ENCODE measurements at places on chromosomes 5 and 9.

DNA sequence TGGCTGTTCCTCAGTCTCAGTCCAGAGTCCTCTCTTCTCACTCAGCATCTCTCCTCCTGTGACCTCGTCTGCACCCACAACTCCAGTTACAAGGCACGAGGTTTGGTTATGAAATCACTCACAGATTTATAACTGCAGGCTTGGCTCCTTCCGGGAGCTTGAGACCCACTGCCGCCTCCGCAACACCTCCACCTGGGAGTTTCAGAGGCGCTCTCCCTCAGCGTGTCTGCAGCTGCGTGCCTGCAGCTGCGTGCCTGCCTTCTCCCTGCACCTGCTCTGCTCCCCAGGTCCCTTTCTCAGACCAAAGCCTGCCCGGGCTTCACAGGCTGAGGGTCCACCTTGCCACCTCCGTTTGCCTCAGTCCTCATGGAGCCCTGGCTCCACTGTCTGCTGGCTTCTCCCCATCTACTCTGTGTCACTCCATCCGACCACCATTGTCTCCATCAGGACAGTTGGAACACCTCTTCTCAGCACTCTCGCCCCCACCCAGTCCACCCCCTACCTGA, 51.5 kb downstream of the HRH2 start:
- DNase-seq, result peak; percentile 24

DNA sequence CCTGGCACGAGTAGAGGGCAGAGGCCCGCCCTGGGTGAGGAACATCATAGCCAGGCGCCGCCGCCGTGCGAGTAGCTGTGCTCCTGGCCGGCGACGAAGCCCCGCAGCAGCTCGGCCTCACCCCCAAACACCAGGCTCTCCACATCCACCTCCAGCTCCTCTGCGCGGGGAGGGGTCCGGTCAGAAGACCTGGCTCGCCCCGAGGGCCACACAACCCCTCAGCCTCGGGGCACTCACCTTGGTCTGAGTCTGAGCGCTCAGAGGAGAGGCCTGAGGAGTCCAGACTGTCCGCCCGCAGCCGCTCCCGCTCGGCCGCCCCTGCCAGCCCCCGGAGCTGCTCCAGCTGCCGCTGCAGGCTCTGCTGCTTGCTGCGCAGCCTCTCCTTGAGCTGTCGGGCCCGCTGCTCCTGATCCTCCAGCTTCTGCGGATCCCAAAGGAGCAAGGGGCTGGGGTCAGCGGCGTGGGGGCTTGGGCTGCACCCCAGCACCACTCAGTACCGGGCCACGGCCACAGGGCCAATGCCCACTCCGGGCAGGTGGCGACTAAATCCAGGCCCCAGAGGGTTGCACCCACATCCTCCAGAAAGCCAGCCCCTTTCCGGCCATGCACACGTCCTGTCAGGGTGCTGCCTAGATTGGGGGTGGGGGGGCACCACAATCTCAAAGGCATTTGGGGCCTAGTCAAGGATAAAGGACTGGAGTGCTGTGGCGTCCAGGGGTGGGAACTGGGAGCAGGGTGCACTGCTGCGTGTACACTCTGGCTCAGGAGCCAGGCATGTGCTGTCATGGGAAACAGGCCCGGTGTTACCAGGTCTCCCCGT, 3.9 kb downstream of the MXD3 start:
- no peak for DNase-seq

DNA sequence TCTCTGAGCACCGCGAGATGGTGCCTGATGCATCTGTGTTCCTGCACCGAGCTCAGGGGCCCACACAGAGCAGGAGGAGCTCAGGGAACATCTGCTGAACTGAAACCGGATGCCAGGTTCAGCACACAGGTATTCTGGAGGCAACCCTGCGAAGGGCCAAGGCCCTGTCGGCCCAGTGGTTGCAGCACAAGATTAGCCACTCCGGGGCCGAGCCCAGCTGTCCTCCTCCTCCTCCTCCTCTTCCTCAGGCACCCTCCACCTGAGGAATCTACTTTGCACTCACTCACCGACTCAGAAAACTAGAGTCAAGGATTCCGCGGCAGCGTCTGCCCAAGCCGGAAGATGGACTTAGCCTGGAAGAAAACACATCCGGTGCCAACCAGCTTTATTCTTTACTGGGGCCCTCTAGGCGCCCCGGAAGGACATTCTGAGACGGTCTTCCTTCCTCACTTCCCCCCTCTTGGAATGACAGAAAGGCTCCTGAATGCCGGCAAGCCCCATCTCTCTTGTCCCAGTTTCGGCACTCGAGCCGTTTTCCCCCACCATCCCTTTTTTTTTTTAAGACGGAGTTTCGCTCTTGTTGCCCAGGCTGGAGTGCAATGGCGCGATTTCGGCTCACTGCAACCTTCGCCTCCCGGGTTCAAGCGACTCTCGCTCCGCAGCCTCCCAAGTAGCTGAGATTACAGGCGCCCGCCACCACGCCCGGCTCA, at the start of gene ZBTB6:
ZBTB6 (minus strand) TSS at position 360 of the 710 bp plus-strand sequence. CDS start 1,251 bp downstream, outside the sequence.
- peak; percentile 77 for DNase-seq

DNA sequence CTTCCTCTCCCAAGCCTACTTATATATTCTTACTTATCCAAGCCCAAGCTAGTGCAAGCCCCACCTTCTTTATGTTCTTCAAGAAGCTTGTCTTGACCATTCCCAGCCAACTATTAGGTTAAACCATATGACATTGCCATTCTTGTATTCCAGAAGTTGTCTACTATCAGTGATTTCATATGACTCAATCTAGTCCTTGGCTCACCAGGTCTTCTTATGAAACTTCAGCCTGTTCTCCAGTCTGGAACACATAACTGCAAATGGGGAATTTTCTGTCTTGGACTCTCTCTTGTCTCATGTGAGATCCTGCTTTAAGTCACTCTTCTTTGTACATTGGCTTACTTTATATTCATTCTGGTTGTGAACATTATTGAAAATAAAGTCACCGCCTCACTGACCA, 130.7 kb downstream of the TTLL11 start:
- no peak for DNase-seq

- no peak for DNase-seq
Measured at GRCh38 chr5:95060098-95060497, 224.8 kb downstream of the MCTP1 start.

- no peak for DNase-seq
Measured at GRCh38 chr9:82679472-82679871, 383.5 kb downstream of the RASEF start.

DNA sequence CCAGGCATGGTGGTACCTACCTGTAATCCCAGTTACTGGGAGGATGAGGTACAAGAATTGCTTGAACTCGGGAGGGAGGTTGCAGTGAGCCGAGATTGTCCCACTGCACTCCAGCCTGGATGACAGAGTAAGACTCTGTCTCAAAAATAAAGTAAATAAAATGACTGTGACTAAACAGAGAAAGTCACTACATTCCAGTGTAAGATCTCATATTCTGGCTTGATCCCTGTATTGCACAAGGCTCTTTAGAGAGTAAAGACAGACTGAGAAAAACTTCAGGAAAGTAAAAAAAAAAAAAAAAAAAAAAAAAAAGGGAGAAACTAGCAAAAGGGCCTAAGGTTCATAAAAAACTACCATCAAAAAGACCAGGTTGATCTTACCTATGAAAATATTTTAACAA, 106.6 kb upstream of the PJA2 start:
- DNase-seq, result no peak

DNA sequence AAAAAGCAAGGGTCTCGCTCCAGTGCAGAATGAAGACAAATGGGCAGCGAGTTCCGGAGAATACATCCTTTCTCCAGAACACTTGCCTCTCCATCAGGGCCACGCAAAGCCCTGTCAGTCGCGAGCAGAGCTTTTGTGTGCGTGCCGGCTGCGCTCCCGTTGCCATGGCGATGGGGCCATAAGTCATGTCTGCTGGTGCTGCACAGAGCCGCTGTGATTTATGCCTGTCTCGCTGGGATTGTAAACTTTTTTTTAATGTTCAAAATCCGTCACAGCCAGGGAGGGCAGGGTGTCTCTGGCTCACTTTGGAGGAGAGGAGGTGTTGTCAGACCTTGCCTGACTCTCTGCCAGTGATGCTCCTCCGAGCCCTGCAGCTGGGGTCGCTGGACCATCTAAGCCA, 272.7 kb downstream of the TRIM32 start:
- peak; percentile 20 for DNase-seq

- no peak for DNase-seq
Measured at GRCh38 chr5:73901043-73901442, 275.0 kb downstream of the ARHGEF28 start.

DNA sequence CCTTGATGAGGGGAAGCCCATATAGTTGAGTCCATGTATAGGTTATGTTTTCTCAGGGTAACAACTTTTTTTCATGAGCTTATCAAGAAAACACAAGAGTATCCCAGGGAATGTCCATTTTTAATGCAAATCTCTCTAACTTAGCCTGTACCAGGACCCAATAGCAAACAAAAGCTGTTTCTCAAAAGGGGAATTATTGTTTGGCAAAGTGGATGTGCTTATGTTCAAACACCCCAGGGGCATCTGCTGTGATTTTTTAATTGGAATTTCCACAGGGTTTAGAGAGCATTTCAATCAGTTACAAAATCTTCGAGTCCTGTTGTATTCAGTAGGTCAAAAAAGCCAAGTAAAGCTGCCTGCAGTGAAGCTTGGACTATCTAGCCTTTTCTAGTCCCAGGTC, 33.4 kb upstream of the CSNK1G3 start:
- DNase-seq, result no peak

DNA sequence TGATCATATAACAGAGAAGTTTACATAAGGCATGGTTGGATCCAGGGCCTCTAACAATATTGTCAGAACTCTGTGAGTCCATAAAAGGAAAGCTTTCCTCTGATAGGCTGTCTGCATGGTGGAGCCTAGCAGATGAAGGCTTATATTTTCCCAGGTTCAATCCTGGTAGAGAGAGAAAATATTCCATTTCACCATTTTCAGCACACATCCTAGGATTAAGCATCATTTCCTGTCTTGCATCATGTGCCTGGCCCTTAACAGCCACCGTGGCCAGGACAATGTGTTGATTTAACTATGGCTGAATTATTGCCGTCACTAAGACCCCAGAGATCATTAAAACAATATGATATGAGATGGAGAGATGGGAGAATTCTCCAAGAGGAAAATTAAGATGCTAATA, 90.9 kb upstream of the GRIA1 start:
- no peak for DNase-seq

- no peak for DNase-seq
Measured at GRCh38 chr9:91246846-91247245, 114.9 kb downstream of the AUH start.

DNA sequence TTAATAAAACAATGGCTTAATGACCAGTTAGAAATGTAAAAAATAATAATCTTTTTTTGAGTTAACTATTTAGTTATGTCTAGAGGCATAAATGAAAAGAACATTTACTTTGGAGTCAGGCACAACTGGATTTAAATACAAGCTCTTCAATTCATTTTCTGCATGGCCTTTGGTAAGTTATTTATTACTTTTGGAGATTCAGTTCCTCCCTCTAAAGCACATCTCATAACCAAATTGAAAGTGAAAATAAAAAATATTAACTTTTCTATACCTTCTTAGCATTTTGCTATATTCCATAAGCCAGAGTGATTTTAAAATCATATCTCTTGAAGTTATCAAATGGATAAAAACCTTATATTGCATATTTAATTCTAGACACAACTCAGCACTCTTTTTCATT, 434.9 kb upstream of the SMARCA2 start:
- DNase-seq, result no peak

DNA sequence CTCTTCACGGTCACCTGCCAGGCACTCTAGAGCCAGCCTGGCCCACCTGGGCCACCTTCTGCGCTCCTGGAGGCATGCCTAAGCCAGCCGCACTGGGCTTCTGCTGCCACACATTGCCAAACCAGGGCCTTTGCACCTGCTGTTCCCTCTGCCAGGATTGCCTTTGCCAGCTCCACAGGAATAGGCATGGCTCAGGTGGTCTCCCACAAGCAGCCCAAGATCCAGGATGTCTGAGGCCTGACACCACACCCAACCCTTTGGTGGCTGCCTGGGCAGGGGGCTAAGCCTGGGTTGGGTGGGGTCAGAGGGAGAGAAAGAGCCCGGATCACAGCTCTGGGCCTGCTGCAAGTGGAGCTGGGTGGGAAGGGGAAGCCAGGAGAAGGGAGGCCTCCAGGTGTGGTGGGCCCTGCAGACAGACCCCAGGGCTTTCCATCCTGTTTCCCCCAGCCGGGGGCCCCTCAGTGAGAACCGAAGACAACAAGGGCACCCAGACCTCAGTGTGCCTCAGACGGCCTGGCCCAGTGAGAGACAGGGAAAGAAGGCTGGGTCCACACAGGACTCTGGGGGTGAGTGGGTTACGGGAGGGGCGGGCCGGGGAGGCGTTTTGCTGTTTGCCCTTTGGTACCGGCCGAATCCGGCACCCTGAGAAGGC, 672 bp upstream of the SUSD3 start:
- no peak for DNase-seq

All from SHP77 (cell line).